ENCODE measurements at places on chromosomes 12 and 14. TPM values are rescaled to one million over a fixed set of nuclear protein-coding genes. Genes with fewer than 3 reads are reported as not detected.

GRCh38 chr14:76918256-76918781 lies 92.1 kb downstream of the LRRC74A start:
- H3K27ac ChIP-seq: peak overlapping the region; percentile 87
- DNase-seq: peak; percentile 87
- H3K36me3 ChIP-seq: no peaks in the 10 kb centered on the region
- H3K27me3 ChIP-seq: no peaks in the 10 kb centered on the region
- H3K4me1 ChIP-seq: peaks cover 68% of the 10 kb centered on the region
- no peak overlapping the region for H3K4me3 ChIP-seq

Gene DPY19L2
- total RNA-seq: 27.7 TPM

Gene RIMKLB
- 10.7 TPM for total RNA-seq

DNA sequence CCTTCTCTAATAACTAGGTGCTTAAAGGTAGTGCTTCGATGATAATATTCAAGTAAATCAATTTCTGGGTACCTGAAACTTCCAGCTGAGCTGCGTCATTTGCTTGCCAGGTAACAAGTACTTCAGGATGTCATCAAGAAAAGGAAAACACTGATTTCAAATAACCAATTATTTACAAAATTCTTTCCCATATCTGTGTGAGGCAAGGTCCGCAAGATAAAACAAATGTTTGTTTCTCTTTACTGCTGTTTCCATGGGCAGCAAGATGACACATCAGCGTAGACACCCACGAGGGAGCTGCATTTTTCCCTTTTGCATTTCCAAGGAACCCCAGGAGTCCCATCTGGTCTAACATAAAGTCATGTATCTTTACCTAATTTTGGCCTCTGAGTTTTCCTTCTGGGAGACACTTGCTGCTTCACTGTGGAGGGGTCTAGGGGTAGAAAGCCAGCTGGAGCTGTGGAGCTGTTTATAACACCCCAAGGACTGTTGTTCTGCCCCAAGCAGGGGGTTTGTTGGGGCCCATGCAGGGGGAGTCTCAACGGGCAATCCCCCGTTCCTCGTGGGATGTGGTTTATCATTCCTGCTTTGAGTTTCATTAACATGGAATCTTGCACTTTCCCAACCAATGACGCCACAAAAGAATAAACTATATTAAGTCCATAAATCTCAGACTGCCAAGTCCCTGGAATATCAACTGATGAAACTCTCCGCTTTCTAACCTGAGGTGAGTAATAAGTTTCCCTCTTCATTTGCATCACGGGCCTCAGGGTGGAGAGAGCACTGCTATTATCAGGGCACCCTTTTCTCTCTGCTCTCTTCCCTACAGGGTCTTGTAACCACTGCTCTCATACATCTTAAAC lies 112.8 kb upstream of the PELI2 start:
- H3K27me3 ChIP-seq: no peaks in the 10 kb centered on the region
- H3K4me1 ChIP-seq: peaks cover 18% of the 10 kb centered on the region
- H3K27ac ChIP-seq: peak overlapping the region; percentile 53
- H3K36me3 ChIP-seq: no peaks in the 10 kb centered on the region
- peak; percentile 61 for DNase-seq
- no peak overlapping the region for H3K4me3 ChIP-seq

DNA sequence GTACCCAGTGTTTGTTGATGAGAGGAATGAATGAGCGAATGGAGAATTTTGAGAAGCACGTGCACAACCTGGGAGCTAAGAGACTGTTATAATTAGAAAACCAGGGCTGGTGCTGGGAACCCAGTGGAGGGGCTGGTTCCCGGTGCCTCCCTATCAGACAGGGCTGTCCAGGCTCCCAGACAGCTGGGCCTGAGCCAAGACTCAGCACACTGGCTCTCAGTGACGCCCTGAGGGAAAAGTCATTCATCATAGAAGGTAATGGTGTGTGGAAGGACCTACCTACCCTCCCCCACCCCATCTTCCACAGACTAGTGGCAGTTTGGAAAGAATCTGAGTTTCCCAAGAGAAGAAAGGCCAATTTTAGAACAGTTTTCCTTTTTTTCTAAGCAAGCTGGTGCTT lies 34.7 kb downstream of the KCNA5 start:
- no peaks in the 10 kb centered on the region for H3K27me3 ChIP-seq
- no peaks in the 10 kb centered on the region for H3K36me3 ChIP-seq
- H3K27ac ChIP-seq: peak overlapping the region; percentile 88
- H3K4me3 ChIP-seq: no peak overlapping the region

GRCh38 chr12:116739381-116739887 lies 1.3 kb downstream of the RNFT2 start:
- H3K36me3 ChIP-seq: peaks cover 8% of the 10 kb centered on the region
- H3K4me1 ChIP-seq: no peaks in the 10 kb centered on the region
- H3K27me3 ChIP-seq: no peaks in the 10 kb centered on the region
- no peak overlapping the region for H3K27ac ChIP-seq

- peak overlapping the region; percentile 98 for H3K27ac ChIP-seq
- no peaks in the 10 kb centered on the region for H3K27me3 ChIP-seq
- peaks cover 11% of the 10 kb centered on the region for H3K36me3 ChIP-seq
- DNase-seq: no peak
- peaks cover 28% of the 10 kb centered on the region for H3K4me1 ChIP-seq
Observed at GRCh38 chr14:67674139-67674479, 323 bp downstream of the VTI1B start.

Gene CLEC6A
- total RNA-seq: not detected

- H3K27me3 ChIP-seq: no peaks in the 10 kb centered on the region
- H3K4me3 ChIP-seq: peak overlapping the region; percentile 9
- DNase-seq: peak; percentile 97
- peak overlapping the region; percentile 84 for H3K27ac ChIP-seq
- peaks cover 33% of the 10 kb centered on the region for H3K4me1 ChIP-seq
- H3K36me3 ChIP-seq: no peaks in the 10 kb centered on the region
Observed at GRCh38 chr14:75310295-75311111, 31.9 kb downstream of the FOS start.

- no peaks in the 10 kb centered on the region for H3K27me3 ChIP-seq
- peaks cover 5% of the 10 kb centered on the region for H3K4me1 ChIP-seq
- no peak for DNase-seq
- no peak overlapping the region for H3K27ac ChIP-seq
- no peak overlapping the region for H3K4me3 ChIP-seq
Observed at GRCh38 chr12:32864731-32865130, 31.8 kb downstream of the PKP2 start.

Gene IGF1
- total RNA-seq: 26.1 TPM

GRCh38 chr14:26905229-26905628 lies 307.4 kb upstream of the NOVA1 start:
- no peaks in the 10 kb centered on the region for H3K27me3 ChIP-seq
- H3K36me3 ChIP-seq: no peaks in the 10 kb centered on the region
- no peaks in the 10 kb centered on the region for H3K4me1 ChIP-seq
- DNase-seq: no peak

DNA sequence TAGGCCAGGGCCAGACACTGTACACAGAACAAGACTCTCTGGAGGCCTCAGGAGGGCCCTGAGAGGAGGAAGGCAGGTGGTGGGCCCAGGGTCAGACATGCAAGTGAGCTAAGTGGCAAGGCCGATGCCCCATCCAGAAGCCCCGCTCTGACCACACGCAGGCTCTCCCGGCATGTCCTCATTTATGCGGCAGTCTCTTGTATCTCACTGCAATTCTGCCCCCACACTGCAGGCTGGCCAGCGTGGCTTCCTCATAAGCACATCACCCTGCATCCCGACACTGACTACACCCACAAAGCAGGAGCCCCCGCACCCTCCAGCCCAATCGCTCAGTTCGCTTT lies 17.5 kb downstream of the SSH1 start:
- no peak for DNase-seq
- H3K27ac ChIP-seq: peak overlapping the region; percentile 95
- H3K27me3 ChIP-seq: no peaks in the 10 kb centered on the region

DNA sequence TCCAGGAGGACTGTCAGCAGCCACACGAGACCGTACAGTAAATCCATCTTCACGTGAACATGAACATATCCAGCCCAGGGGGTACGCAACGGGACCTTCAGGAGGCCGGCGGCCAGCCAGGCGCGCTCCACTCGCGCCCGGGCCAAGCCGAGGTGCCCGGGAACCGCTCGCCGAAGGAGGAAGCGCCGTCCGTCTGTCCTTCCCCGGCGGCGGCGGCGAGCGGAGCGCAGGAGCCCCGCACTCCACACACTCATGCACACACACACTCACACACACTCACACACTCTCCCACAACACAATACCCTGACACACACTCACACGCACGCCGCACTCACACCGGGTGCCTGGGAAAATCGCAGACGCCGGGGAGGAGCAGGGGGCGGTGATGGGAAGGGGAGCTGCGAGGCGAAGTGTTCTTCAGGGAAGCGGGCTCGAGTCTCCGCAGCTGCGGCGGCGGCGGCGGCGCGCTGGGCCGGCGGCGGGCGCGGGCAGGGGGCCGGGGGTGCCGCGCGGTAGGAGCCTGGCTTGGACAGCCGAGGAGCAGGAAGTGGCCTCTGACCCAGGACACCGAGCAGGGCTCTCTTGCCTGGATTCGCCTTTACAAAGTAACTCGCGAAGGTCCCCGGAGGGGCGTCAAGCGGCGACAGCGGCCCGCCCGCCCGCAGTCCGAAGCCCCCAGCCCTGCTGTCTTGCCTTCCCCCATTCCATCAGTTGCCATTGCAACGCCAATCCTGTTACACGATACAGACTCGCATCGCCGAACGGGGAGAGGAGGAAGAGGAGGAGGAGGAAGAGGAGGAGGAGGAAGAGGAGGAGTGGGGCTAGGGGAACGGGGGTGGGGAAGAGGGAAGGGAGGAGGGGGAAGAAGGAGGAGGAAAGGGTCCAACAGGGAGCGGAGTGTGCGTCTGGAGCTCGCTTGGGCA lies 601 bp downstream of the MDGA2 start:
- H3K36me3 ChIP-seq: no peaks in the 10 kb centered on the region
- H3K4me3 ChIP-seq: peak overlapping the region; percentile 31
- no peaks in the 10 kb centered on the region for H3K27me3 ChIP-seq
- H3K4me1 ChIP-seq: no peaks in the 10 kb centered on the region
- DNase-seq: no peak

DNA sequence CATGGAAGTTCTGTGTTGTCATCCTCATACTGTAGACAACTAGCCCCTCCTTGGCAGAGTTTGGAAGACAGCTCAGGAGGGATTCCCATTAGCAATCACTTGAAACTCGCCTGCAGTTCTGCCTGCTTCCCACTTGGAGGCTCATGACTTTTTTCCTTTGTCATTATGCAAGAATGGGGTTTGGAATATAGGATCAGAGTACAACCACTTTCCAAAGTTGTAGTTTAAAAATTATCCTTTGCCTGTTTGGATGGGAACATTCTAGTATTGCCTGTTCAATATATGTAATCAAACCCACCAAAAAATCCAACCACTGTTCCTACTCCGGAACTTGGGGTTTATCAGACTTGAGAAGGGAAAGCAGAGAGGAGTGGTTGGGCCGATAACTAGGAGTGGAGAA lies 2.1 kb upstream of the GPD1 start:
- no peak overlapping the region for H3K4me3 ChIP-seq
- peaks cover 29% of the 10 kb centered on the region for H3K4me1 ChIP-seq
- no peak for DNase-seq
- H3K27ac ChIP-seq: no peak overlapping the region

DNA sequence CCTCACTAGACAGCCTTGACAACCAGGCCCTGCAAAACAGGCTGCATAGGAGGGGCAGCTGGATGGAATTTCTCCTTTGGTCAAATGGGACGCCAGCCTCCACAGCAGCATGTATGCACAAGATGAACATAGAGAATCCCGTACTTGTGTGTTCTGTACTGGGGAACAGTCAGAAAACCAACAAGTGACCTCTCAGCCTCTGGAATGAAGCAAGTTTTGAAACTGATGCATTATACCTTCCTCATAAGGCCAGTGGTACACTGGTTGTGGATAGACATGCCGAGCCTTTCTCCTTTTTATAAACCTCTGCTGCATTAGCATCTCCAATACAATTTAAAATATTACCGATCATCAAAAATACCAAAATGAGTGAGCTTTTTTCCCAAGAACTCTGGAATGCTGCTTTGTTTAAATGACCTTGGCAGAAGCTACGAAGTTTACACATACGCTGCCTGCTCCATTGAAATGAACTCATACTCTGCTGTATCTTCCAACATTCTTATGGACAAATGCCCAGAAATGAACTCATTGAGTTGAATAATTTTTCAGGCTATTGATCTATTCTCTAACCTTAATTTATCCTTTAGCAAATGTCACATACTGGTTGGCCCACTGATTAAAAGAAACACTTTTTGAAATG lies 47.6 kb upstream of the FERMT2 start:
- DNase-seq: no peak
- peaks cover 2% of the 10 kb centered on the region for H3K4me1 ChIP-seq
- H3K4me3 ChIP-seq: no peak overlapping the region
- no peaks in the 10 kb centered on the region for H3K27me3 ChIP-seq

Data from right atrium auricular region (tissue), 2 donors.